ENCODE measurements at places on chromosomes 13 and 19.

DNA sequence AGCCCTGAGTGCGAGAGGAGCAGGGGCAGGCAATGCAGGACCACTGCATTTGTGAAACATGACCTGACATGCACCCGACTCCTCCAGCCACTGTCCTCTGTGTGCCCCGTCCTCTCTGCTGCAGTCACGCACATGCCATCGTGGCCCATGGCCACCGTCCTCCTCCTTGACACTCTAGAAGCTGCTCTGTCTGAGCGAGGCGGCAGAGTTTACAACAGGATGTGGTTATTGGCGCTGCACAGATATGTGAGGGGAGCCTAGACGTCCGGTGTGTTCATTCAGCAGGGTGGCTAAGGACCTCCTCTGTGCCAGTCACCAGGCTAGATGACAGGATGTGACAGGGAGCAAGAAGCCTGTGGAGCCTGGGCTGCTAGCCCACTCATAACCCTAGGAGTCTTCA lies 277.8 kb downstream of the FOXO1 start:
- DNase-seq = peak; percentile 86

GRCh38 chr13:95677564-95678266 lies 776 bp downstream of the DNAJC3 start:
- peak; percentile 28 for DNase-seq

DNA sequence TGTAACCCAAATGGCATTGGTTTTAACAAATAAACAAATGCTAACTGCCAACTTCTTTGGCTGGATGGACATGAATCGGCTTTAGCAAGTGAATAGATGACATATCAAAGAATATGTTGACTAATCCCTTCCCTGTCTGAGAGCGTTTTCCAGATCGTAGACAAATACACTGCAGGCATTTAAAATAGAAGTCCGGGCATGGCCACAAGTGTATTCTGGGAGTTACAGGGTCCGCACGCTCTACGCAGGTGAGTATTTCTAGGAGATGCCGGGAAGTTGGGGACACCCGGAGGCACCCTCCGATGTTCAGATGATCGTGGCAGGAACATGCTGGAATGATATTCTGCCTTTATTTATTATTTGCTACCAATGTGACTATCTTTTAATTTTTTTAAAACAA lies 53.2 kb upstream of the ZNF536 start:
- no peak for DNase-seq

- DNase-seq = no peak
Observed at GRCh38 chr19:55661826-55662225, 7.0 kb downstream of the U2AF2 start.

DNA sequence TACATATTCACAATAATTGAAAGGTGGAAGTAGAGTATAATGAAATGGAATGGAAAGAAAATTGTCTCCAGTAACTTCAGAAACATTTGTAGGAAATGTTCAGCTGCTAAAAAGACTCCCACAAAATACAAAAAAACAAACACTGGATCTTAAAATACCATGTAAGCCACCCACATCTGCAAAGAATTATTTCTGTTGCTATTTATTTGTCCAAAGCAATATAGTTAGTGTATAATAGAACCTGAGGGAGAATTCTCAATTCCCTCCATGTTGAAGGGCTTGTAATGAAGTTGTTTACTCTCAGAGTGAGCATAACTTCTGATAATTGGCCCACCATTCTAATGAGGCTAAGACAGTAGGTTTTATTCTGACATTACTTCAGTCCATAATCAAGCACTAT lies 37.4 kb upstream of the KLF12 start:
- DNase-seq = no peak

DNA sequence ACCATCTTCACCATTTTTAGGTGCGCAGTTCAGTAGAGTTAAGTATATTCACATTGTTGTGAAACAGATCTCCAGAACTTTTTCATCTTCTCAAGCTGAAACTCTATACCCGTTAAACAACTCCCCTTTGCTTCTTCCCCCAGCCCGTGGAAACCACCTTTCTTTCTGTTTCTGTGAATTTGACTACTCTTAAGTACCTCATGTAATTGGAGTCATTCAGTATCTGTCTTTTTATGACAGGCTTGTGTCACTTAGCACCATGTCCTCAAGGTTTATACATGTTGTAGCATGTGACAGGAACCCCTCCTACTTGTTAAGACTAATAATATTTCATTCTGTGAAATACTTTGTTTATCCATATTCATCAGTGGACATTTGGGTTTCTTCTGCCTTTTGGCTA lies 52.8 kb downstream of the TNFRSF19 start:
- DNase-seq = no peak

- no peak for DNase-seq
Observed at GRCh38 chr19:48795685-48796070, 15.2 kb downstream of the BCAT2 start.

DNA sequence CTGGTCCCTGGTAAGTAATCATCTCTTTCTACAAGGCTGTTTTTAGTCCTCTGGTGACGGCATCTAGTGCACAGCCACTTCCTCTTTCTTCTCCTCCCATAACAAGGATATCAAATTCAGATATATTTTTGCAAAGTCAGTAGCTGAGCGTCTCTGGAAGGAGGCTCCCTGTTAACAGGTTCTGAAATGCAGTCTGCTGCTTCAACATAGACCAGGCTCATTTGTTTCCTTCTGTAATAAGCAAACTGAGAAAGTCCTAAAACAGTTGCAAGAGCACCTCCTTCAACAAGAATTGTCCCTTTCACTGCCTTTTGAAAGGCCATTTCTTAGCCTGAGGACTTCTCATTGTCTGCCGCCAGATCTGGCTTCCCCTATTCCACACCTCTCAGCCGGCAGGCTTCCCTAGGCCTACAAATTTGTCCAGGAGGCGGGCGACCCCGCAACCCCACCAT lies 7.4 kb upstream of the ZSCAN5A start:
- DNase-seq = no peak

DNA sequence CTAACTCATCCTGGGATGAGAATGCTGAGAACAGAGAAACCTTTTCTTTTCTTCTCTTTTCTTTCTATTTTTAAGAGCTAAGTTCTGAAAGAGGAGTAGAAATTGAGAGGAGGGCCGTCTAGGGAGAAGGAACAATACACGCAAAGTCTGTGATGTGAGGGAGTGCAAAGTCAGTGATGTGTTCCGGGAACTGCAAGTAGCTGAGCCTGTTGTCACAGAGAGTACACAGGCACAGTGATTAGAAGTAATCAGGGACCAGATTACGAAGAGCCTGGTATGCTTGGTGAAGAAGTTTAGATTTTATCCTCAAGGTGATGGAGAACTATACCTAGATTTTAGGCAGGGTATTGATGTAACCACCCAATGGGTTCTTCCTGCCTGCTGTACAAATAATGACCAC lies 32.0 kb upstream of the CXCL17 start:
- no peak for DNase-seq

DNA sequence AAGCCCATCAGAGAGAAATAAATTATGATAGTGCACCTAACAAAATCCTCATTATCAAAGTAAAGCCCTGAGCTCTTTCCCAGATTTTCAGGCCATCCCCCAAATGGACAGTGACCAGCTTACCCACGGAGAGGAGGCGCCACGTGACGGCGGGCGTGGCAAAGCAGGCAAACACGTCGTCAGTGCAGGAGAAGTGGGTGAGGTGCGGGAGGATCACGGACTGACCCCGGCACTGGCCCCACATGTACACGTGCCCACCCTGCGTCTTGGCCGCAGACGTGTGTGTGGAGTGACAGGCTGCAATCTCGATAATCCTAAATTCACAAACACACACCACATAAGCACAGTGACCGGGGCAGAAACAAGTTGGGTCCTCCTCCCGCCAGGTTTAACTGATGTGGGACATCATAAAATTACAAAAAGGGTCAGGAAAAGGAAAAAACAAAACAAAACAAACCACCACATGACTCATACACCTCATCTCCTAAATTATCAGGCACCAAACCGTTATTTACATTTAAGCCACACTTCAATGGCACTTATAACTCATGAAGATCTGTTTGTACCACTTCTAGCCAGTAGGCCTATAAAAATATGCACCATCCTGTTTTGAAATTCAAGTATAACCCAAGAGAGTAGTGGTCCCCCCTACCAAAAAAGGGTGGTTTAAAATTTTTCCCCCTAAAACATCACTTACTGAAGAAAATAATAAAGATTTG lies 30.1 kb downstream of the RCBTB2 start:
- DNase-seq = no peak

DNA sequence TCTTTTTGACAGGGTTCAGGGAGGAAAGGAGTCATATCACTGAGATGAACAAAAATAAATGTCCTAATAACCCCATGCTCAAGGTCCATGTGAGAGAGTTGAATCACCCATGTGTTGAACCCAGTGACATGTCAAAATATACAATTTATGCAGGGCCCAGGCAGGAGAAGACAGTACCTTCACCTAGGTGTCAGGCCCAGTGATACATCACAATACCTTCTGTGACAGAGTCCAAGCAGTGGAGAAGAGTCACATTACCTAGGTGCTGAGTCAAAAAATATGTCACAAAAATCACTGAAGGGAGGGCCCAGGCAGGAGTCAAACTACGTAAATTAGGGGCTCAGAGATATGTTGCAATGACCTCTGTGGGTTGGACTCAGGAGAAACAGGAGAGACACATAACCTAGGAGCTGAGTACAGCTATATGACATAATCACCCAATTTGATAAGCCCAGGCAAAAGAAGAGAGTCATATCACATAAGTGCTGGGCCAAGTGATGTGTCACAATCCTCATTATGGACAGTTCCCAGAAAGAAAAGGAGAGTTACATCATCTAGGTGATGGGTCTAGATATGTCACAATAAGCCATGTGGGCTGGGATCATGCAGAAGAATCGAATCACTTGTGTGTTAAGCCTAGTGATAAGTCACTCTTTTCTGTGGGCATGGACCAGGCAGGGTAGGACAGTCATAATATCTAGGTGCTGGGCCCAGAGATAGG lies 13.8 kb upstream of the ZNF724 start:
- no peak for DNase-seq

DNA sequence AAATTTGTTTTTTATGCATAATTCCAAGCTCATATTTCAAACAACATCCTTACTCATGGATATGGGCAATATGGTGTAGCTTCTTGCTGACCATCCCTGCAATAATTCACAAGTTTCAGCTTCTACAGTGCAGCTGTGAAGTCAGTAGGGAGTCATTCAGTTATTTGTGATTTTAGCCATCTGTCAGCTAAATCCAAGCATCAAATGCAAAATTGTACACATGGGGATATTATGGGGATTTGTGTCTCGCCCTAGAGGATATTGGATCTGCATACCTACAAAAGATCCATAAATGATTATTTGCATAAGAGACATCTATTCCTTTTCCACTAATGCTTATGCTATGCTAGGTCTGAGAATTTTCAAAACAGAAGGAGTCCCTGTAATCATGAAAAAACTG lies 217.9 kb upstream of the SLITRK5 start:
- DNase-seq = no peak

DNA sequence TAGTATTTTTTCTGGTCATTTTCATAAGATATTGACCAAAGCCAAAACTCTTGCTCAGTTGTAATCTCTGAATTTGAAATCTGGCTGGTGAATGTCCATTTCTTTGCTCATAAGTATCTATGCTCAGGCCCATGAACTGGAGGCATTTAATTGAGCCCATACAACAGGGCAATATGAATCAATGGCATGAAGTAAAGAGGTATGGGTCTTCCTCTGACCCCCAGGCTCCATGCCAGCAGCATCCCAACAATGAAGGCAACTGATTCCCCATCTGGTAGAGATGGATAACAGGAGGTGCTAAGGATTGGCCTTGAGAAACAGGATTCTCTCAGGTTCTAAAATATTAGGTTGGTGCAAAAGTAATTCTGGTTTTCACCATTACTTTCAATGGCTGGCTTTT lies 330.8 kb downstream of the LIG4 start:
- DNase-seq = no peak

DNA sequence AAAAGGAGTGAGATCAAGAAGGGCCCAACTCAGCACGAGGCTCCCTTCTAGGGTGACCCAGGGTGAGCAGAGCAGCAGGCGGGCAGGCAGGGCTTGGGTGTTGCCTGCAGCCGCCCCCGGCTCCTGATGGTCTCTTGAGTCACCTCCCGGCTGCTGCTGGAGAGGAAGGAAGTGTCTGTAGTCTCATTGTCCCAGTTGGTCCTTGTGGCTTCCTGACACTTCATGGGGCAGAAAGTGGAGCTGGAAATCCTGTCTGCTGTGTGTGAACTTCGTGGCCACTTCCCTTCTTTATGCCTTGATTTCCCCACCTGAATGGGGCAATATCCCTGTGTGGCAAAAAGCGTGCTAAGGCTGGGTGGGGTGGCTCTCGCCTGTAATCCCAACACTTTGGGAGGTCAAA lies 2.5 kb downstream of the MAP1S start:
- peak; percentile 37 for DNase-seq
